ENCODE measurements at places on chromosomes 6 and 20.
A peak's percentile ranks its signal among the peaks of the same experiment; 100 is the strongest.

GRCh38 chr6:7463785-7464184 is 74.2 kb downstream of the RIOK1 start:
- H3K36me3 ChIP-seq, result no peaks in the 10 kb centered on the region
- peaks cover 5% of the 10 kb centered on the region for H3K4me1 ChIP-seq
- no peak for DNase-seq
- H3K27me3 ChIP-seq, result peaks cover 16% of the 10 kb centered on the region
- H3K4me3 ChIP-seq, result no peak overlapping the region

- no peak overlapping the region for H3K4me3 ChIP-seq
- peaks cover 17% of the 10 kb centered on the region for H3K27me3 ChIP-seq
- peaks cover 2% of the 10 kb centered on the region for H3K4me1 ChIP-seq
Measured at GRCh38 chr6:15668918-15669317, 6.1 kb upstream of the DTNBP1 start.

- DNase-seq, result no peak
Measured at GRCh38 chr6:56714273-56714672, 71.6 kb upstream of the DST start.

DNA sequence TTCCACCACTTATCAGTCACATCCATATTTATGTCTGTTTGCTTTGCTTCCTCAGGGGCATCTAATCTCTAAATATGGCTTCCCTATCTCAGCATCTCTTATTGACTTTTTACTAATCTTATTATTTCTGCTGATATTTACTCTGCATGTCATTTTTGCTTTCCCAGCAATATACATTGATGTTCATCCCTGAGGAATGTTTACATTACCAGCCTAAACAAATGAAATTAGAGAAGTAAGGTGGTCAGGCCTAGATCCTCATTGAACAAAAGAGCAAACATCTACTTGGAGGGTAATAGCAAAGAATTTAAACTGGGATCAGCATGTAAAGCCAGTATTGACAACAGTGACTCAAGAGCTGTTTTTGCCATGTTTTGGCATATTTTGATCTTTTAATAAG is 546.4 kb downstream of the MMUT start:
- no peak overlapping the region for H3K27ac ChIP-seq
- H3K4me3 ChIP-seq, result no peak overlapping the region
- H3K36me3 ChIP-seq, result no peaks in the 10 kb centered on the region
- no peak for DNase-seq

- peaks cover 8% of the 10 kb centered on the region for H3K27me3 ChIP-seq
- peak overlapping the region; percentile 60 for H3K27ac ChIP-seq
- peak overlapping the region; percentile 67 for H3K4me3 ChIP-seq
- DNase-seq, result no peak
Measured at GRCh38 chr6:40457261-40457660, 129.9 kb downstream of the LRFN2 start.

- no peak overlapping the region for H3K27ac ChIP-seq
- no peaks in the 10 kb centered on the region for H3K27me3 ChIP-seq
- H3K4me1 ChIP-seq, result peaks cover 14% of the 10 kb centered on the region
- no peaks in the 10 kb centered on the region for H3K36me3 ChIP-seq
- no peak for DNase-seq
- no peak overlapping the region for H3K4me3 ChIP-seq
Measured at GRCh38 chr6:73051147-73051546, 174.1 kb downstream of the KHDC1L start.

DNA sequence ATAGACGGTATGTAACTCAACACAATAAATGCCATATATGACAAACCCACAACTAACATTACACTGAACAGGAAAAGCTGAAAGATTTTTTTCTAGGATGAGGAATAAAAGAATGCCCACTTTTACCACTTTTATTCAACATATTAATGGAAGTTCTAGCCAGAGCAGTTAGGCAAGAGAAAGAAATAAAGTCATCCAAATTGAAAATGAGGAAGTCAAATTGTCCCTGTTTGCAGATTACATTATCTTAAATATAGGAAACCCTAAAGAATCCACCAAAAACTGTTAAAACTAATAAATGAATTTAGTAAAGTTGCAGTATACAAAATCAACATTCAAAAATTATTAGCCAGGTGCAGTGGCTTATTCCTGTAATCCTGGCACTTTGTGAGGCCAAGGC is 24.6 kb upstream of the ADGB start:
- H3K27ac ChIP-seq, result no peak overlapping the region
- no peaks in the 10 kb centered on the region for H3K27me3 ChIP-seq
- H3K4me1 ChIP-seq, result no peaks in the 10 kb centered on the region
- H3K36me3 ChIP-seq, result no peaks in the 10 kb centered on the region
- no peak overlapping the region for H3K4me3 ChIP-seq
- no peak for DNase-seq

DNA sequence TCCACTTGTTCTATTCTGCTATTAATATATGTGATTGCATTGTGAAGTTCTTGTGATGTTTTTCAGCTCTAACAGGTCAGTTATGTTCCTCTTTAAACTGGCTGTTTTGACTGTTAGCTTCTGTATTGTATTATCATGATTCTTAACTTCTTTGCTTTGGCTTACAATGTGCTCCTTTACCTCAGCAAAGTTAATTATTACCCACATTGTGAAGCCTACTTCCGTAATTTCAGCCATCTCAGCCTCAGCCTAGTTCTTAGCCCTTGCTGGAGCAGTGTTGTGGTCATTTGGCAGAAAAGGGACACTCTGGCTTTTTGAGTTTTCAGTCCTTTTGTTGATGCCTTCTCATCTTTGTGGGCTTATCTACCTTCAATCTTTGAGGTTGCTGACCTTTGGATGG is 440.2 kb downstream of the TBC1D32 start:
- no peak overlapping the region for H3K27ac ChIP-seq
- no peak overlapping the region for H3K4me3 ChIP-seq
- no peaks in the 10 kb centered on the region for H3K4me1 ChIP-seq
- no peaks in the 10 kb centered on the region for H3K27me3 ChIP-seq

DNA sequence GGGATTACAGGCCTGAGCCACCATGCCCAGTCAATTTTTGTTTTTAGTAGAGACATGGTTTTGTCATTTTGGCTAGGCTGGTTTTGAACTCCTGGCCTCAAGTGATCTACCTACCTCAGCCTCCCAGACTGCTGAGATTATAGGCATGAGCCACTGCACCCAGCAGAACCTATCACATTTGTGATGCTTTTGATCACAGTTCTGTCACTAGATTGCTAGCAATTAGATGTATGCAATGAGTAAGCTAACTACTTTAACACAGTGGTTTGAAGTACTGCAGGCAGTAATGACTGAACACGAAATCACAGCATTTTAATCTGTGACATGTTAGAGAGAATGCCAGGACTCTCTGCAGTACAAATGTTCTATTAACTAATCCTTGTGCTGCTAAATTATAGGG is 19.6 kb upstream of the SAMHD1 start:
- no peak overlapping the region for H3K4me3 ChIP-seq
- H3K36me3 ChIP-seq, result no peaks in the 10 kb centered on the region
- no peaks in the 10 kb centered on the region for H3K27me3 ChIP-seq
- H3K27ac ChIP-seq, result no peak overlapping the region

DNA sequence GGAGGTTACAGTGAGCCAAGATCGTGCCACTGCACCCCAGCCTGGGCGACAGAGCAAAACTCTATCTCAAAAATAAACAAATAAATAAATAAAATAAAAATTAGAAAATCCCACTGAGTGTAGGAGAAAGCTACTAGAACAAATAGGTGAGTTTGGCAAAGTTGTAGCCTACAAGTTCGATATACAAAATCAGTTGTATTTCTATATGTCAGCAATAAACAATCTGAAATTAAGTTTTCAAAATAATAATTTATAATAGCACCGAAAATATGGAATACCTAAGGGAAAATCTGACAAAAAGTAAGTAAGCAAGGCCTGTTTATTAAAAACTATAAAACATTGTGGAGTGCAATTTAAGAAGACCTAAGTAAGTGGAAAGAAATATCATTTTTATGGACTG is 5.1 kb upstream of the DEFB118 start:
- no peak for DNase-seq
- H3K27me3 ChIP-seq, result no peaks in the 10 kb centered on the region
- H3K27ac ChIP-seq, result no peak overlapping the region
- no peak overlapping the region for H3K4me3 ChIP-seq

- DNase-seq, result no peak
- H3K4me1 ChIP-seq, result no peaks in the 10 kb centered on the region
- H3K27ac ChIP-seq, result no peak overlapping the region
- no peak overlapping the region for H3K4me3 ChIP-seq
- no peaks in the 10 kb centered on the region for H3K36me3 ChIP-seq
Measured at GRCh38 chr20:55580475-55580874, 424.8 kb downstream of the CBLN4 start.

GRCh38 chr6:153038378-153039057 is 36.0 kb upstream of the MTRF1L start:
- no peaks in the 10 kb centered on the region for H3K36me3 ChIP-seq
- no peaks in the 10 kb centered on the region for H3K27me3 ChIP-seq
- no peak for DNase-seq

DNA sequence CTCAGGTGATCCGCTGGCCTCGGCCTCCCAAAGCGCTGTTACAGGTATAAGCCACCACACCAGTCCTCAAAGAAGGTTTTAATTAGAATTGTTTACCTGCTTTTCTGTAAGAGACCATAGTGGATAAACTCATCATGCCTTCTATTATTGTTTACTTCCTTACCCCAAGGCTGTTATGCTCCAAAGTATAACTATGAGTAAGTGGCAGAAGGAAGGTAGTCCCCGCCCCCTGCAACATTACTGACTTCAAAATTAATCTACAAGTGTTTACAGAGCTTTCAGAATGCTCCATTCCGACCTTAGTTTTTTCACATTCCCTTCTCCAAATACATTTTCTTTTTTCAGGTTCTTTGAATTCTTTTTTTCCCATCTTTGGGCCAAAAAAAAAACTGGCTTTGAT is 480.5 kb upstream of the NOX3 start:
- H3K4me1 ChIP-seq, result no peaks in the 10 kb centered on the region
- H3K27ac ChIP-seq, result no peak overlapping the region
- no peaks in the 10 kb centered on the region for H3K27me3 ChIP-seq
- DNase-seq, result no peak
- no peak overlapping the region for H3K4me3 ChIP-seq

GRCh38 chr20:37565134-37565811 is 37.6 kb upstream of the BLCAP start:
- H3K27ac ChIP-seq, result no peak overlapping the region
- no peaks in the 10 kb centered on the region for H3K36me3 ChIP-seq
- no peak overlapping the region for H3K4me3 ChIP-seq
- peak; percentile 41 for DNase-seq

- H3K27ac ChIP-seq, result no peak overlapping the region
- H3K27me3 ChIP-seq, result no peaks in the 10 kb centered on the region
- no peaks in the 10 kb centered on the region for H3K36me3 ChIP-seq
- no peak overlapping the region for H3K4me3 ChIP-seq
Measured at GRCh38 chr6:81003156-81003555, 749.3 kb downstream of the TENT5A start.

- peaks cover 23% of the 10 kb centered on the region for H3K36me3 ChIP-seq
- peak overlapping the region; percentile 10 for H3K27ac ChIP-seq
- peak overlapping the region; percentile 79 for H3K4me3 ChIP-seq
- H3K4me1 ChIP-seq, result peaks cover 25% of the 10 kb centered on the region
- H3K27me3 ChIP-seq, result peaks cover 83% of the 10 kb centered on the region
- no peak for DNase-seq
Measured at GRCh38 chr6:28211840-28212509, 13.1 kb upstream of the ZSCAN9 start.

- H3K4me1 ChIP-seq, result no peaks in the 10 kb centered on the region
- no peak for DNase-seq
- peaks cover 26% of the 10 kb centered on the region for H3K36me3 ChIP-seq
- no peak overlapping the region for H3K4me3 ChIP-seq
- H3K27me3 ChIP-seq, result no peaks in the 10 kb centered on the region
Measured at GRCh38 chr20:30485331-30486102, 771.9 kb upstream of the DEFB115 start.

DNA sequence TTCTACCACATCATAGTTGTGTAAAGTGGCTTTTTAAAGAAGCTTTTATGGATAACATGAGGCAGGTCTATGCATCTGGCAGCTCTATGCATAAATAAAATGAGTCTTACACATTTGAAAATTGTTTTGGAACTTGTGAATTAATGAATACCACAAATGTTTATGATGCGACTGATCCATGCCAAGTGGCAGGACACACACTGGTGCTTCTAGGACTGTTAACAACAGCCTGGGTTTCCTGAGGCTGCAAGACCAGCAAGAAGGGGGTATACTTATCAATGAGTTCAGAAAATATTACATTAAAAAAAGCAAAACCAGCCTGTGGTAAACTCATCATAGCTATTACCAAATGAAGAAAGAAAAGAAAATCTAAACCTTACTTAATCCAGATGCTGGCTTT is 212.9 kb upstream of the PDE10A start:
- H3K27ac ChIP-seq, result no peak overlapping the region
- H3K4me3 ChIP-seq, result no peak overlapping the region
- no peak for DNase-seq
- no peaks in the 10 kb centered on the region for H3K4me1 ChIP-seq
- no peaks in the 10 kb centered on the region for H3K36me3 ChIP-seq

GRCh38 chr6:137739544-137739943 is 127.5 kb upstream of the TNFAIP3 start:
- H3K4me3 ChIP-seq, result no peak overlapping the region
- H3K27ac ChIP-seq, result no peak overlapping the region
- DNase-seq, result no peak
- peaks cover 12% of the 10 kb centered on the region for H3K27me3 ChIP-seq
- no peaks in the 10 kb centered on the region for H3K36me3 ChIP-seq

DNA sequence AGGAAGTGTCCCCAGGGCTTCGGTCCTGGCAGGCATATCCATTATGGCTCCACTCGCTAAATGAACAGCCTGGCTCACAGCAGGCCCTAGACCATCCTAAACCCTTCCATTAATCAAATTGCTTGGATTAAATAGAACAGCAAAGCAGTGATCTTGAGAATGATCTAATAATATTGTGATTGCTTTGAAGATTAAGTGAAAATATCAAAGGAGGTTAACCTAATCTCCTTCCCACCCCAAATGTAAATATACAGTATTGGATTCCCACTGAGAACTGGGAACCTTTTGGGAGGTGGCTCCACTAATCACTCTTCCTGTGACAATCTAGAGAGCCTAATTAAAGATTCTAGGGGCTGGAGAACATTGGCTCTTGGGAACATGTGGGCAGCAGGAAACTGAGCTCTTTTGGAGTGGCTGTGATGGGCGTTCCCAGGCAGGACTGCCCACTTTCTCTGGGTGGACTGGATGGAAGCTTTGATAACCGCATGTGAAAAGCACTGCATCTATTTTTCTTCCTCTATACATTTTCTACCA is 68.3 kb upstream of the FRMD1 start:
- no peak for DNase-seq
- H3K27ac ChIP-seq, result no peak overlapping the region
- no peaks in the 10 kb centered on the region for H3K36me3 ChIP-seq
- no peaks in the 10 kb centered on the region for H3K4me1 ChIP-seq
